ENCODE measurements at places on chromosomes 4 and X.

DNA sequence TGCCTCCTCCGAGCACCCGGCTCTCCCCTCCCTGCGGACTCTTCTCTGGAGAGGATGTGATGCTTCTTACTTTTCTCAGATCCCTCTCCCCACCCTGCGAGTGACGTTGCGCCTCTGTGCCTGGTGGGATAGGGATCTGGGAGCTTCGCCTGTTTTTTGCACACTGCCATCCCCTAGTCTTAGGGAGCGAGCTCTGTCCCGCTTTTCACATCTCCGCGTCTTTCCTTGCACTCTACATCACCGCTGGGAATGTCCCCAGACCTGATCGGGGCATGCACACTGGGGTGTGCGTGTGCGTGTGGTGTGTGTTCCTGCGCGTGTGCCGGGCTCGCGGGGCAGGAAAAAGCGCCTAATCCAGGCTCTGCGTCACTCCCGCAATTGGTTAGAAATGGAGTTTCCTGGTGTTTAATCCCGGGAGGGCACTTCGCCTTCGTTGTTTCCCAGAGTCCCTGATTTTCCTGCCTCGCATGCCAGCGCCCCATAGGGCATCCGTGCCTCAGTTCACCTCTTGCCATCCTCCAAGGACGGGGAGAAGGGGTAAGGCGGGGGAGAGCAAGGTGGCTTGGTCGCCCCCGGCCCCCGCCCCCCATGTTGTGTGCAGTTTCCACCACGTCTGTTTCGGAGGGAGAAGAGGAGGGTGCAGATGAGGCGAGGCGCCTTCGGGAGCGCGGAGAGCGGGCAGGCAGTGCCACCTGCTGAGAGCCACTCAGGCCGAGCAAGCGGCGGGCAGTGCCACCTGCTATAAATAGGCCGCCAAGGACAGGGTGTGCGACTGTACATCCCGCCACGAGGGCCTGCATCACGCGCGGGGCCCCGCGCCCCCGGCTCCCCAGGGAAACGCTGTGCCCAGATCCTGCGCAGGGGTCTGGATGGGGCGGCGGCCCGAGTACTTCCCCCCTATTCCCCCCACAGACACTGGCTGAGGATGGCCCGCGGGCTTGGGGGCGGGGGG, 759 bp upstream of the TBC1D1 start:
- DNase-seq: no peak

- DNase-seq: no peak
Observed at GRCh38 chr4:1414831-1415680, 8.8 kb upstream of the NKX1-1 start.

- DNase-seq: no peak
Observed at GRCh38 chr4:55854129-55854528, 681 bp downstream of the EXOC1 start.

- DNase-seq: no peak
Observed at GRCh38 chr4:173699841-173700475, 169.9 kb upstream of the HAND2 start.

DNA sequence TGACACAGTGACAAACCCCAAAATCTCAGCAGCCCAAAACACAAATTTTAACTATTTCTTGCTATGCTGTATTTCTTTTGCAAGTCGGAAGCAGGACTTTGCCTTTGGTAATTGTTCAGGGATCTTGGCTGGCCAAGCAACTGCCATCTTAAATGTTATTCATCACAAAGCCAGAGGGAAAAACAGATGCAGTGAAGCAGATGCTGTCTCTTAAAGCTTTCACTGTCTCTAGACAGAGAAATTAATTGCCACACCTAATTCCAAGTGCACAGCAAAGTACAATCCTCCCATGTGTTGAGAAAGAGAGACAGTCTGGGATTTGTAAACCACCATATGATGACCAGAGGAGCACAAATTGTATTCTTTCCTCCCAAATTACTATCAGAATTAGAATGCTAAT, 30.0 kb upstream of the GALNT7 start:
- no peak for DNase-seq

- DNase-seq: no peak
Observed at GRCh38 chr4:169604131-169604900, 8.1 kb downstream of the NEK1 start.

GRCh38 chrX:100356351-100356896, 53.6 kb downstream of the PCDH19 start:
- DNase-seq: no peak

DNA sequence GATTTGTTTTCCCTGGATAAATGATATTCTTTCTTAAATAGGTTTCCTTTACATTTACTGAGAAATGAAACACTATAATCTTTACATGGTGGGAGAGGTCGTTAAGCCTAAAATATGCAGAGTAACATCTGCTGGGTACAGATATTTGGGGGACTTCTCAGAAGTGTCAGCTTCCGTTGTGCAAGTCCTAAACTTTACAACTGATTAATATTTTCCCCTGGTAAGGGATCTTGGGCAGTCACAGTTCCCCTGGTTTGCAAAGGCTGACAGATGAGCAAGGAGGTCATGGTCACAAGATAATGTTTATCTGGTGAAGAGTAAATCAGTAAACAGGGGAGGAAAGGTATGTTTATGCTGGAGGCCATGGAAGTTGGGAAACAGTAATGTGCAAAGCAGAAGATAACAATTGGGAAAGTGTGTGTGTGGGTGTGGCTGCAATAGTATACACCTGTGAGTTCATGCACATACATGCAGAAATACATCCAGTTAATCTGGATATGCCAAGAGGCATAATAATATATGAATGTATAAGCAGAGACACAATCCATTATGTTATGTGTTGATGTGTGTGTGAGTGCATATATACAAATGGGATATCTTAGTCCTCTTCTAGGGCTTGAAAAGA, 508.2 kb upstream of the FAM241A start:
- DNase-seq: no peak

GRCh38 chrX:42499620-42500019, 278.3 kb downstream of the PPP1R2C start:
- no peak for DNase-seq

DNA sequence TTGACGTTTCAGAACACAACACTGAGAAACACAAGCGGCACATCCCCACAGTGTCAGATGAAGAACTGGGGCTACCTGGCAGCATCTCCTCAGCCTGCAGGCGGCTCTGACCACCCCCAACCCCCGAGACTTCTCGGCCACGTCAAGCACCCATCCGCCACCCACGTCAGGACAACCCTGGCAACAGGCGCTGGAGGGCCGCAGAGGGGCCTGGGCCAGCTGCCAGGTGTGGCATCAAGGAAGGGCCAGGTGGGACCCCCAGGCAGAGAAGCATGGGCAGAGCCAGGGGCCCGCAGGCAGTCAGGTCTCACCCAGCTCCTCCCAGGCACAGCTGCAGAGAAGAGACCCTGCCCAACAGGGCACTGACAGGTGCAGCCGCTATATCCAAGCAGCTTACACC, 22.3 kb downstream of the GAK start:
- DNase-seq: no peak

DNA sequence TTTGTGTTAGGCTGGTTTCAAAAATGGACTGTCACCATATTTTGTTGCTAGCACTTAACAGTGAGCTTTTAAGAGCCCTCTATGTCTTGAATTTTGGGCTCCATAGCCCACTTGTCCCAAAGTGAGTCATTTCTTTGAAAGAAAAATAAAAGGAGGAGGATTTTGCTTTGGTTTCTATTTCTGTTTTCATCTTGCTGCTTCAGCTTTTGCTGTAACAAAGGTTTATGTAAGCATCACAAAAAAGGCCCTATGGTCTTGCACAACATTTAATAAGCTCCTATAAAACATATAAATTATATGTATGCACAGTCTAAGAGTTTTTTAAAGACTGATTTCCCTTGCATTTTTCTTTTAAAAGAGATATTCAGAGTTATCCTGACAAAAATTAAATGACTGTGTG, 105.2 kb downstream of the PHOX2B start:
- DNase-seq: no peak

GRCh38 chrX:6693051-6693450, 158.1 kb upstream of the VCX3A start:
- DNase-seq: no peak

DNA sequence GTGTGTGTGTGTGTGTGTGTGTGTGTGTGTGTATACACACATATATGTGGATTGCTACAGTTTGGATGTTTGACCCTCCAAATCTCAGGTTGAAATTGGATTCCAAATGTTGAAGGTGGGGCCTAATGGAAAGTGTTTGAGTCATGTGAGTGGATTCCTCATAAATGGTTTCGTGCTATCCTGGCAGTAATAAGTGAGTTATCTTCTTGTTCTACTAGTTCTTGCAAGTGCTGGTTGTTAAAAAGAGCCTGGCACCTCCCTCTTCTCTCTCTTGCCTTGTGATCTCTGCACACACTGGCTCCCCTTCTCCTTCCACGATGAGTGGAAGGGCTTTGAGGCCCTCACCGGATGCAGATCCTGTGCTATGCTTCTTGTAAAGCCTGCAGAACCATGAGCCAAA, 344.1 kb downstream of the SH2D1A start:
- DNase-seq: no peak

DNA sequence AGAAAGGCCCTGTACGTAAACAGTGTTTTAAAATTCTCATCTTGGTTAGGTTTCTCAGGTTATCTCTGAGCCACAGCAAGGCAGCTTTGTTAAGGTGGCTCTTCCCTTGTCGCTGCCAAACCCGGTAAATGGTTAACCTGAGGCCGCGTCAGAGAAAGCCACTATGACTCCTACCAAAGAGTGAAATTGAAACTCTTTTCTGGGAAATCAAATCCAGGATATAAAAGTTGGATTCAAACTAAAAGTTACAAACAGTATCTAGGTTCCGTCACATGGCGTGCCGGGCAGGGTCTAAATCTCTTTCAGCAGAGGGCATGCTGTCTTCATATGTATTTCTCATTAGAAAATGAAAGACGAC, 433 bp downstream of the MMAA start:
- DNase-seq: no peak

DNA sequence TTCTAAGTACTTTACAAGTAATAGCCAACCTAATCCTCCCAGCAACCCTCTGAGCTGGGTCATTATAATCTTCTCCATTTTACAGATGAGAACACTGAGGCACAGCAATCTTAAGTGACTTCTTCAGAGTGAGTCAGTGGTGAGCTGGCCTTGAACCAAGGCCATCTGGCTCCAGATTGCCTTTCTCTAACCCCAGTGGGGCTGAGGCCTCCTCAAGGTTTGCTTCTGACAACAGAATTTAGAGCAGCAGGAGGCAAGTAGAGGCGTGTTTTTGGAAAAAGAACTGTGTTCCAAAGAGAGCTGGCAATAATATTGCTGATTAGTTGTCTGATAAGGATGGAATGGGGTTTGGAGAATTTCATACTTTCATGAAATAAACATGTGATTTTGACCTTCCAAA, 41.2 kb downstream of the PIR start:
- no peak for DNase-seq
